ENCODE measurements at places on chromosomes 5 and 9.

DNA sequence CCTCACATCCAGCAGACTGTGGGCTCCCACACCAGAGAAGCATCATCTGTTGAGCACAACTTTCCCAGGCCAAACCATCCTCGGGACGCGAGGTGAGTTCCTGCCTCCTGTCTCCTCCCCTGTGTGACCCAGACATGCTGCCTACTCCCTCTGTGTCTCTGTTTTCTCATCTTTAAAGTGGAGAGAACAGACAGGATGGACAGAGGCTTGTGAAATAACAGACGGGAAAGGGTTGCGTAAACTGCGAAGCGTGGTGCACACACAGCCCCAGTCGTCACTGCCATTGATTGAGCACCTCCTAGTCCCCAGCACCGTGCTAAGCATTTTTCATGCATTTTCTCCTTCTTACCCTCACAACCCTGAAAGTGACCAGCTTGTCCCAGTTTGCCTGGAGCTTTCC is 52.1 kb upstream of the LMX1B start:
- no peak for DNase-seq

DNA sequence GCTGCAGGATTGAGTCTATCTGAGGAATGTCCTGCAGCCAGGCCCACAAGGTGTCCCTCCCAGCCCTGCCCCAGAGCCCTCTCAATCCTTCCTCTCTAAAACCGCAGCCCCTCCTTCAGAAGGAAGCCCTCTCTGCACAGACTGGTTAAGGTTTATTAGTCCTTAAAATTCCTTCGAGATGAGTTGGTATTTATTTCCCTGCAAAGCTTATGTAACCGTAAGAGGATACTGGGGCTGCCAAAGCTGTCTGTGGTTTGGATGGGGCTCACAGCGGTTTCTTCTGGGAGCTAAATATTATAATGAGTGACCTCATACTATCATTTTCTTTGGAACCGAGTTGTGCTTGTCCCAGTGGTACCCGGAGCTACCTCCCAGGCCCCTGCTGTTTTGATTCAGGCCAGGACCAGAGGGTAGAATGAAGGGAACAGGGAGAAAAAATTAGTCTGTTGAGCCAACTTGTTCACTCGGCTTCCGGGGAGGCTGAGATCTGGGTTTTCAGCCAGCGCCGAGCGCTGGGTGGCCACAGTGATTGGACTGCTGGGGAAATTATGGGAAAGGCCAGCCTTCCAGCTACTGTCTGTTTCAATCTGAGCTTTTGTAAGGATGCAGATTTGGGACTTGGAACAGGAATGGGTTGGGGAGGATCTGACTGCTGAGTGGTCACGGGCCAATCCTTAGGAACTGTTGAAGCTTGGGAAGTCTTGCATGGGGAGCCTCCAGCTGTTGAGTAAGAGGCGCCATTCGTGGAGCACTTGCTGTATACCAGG is 107.5 kb downstream of the NDFIP1 start:
- DNase-seq, result no peak

- DNase-seq, result no peak
These were observed 420.9 kb upstream of the SGCD start for GRCh38 chr5:155906046-155906445.

GRCh38 chr5:2669259-2669658 is 82.2 kb downstream of the IRX2 start:
- DNase-seq, result no peak

DNA sequence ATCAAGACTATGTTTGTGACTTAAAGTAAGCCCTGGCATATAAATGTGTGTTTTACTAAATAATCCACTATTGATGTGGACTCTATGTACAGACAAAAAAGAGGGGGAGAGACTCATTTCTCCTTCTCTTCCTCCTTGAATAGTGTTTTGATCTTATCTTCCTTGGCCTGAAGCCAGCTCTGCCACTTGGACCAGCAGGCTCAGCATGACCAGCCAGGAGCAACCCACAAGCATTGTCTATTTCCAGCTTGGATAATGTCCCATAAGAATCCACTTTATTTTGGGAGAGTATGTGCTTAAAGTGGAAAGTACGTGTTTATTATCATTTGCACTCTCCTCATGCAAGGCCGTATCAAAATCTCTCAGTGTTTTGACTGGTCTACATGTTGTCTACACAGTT is 23.8 kb upstream of the SLC46A2 start:
- DNase-seq, result no peak

DNA sequence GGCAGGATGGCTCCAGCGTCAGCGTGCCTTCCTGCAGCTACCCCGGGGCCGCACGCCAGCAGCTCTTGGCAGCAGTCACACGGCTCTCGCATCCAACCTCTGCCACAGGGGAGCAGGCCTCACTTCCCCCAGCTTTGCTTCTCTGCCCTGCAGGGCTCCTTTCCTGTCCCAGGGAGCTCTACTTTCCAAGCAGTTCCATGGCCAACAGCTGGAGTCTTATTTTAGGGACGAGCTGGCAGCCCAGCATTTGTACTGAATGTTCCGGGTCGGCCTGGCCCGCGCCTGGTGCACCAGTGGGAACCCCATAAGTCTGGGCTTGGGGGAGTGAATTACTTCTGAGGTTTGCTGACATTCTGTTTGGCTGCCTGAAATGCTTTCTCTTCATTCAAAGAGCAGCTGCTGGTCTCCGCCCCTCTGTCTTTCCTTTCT is 34.6 kb downstream of the GADD45G start:
- DNase-seq, result no peak

DNA sequence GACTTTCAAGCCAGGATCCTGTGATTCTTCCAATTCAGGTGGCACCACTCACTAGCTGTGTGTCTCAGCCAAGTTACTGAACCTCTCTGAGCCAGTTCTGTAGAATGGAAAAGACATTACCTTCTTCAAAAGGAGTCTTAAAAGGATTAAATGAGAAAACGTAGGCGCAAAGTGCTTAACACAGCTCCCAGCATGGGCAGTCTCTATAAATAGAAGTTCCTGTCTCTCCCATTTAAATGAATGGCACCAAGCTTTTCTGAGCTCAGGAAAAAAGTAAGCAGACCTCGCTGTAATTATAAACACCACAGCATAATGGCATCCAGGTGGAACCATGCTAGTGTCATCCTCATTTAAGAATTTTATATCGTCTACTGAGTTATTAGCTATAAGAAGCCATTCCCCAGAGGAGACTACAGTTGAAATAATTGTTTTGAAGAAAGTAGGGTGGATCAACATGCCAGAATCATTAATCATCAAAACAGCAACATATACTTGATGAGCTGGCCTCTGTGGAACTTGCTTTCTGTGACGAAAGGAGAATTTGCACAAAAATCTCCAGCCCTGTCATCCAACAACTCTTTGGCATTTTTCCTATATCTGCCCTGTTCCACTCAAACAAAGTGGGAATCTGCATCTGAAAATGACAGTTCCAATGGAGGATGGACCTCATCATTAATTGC is 188.9 kb downstream of the SPOCK1 start:
- no peak for DNase-seq

DNA sequence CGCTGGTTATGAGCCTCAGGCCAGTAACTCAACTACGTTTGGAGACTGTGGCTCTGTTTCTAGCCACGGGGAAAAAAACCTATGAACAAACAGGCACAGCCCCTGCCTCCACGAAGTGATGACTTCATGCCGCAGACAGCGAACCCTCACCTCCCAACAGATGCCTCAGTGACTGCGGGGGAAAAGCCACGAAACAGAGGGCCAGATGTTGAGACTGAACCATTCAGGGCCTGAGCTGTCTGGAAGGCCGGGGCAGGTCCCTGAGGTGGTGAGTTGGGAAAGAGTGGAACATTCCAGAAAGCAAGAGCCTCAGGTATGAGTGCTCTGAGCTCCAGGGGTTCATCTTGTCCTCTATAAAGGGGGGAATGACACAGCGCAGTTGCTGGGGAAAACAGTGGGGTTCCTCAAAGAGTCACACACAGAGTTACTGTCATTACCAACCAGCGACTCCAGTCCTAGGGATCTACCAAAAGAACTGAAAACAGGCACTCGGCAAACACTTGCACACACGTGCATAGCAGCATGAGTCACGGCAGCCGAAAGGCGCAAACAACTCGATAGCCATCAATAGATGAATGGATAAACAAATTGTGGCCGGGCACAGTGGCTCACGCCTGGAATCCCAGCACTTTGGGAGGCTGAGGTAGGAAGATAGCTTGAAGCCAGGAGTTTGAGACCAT is 15.3 kb downstream of the PLPP7 start:
- DNase-seq, result no peak

- no peak for DNase-seq
These were observed 159.2 kb downstream of the SMARCA2 start for GRCh38 chr9:2174306-2174705.

DNA sequence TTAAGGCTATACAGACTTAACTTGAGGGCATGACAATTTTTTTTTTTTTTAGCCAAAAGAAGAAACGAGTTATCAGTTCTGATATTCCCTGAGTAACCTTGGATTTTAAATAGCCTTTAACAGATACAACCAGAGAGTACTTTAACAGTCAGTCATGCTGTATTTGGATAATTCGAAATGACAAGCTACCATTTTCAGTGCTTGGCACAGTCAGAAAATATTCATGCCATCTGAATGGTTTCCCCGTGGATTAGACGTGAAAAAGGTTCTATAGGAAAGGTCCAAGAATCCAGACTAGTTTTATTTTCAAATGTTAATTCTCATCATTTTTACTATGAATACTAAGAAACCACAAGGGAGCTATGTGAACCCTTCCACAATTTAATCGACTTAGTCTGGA is 165.7 kb downstream of the PAM start:
- DNase-seq, result no peak

DNA sequence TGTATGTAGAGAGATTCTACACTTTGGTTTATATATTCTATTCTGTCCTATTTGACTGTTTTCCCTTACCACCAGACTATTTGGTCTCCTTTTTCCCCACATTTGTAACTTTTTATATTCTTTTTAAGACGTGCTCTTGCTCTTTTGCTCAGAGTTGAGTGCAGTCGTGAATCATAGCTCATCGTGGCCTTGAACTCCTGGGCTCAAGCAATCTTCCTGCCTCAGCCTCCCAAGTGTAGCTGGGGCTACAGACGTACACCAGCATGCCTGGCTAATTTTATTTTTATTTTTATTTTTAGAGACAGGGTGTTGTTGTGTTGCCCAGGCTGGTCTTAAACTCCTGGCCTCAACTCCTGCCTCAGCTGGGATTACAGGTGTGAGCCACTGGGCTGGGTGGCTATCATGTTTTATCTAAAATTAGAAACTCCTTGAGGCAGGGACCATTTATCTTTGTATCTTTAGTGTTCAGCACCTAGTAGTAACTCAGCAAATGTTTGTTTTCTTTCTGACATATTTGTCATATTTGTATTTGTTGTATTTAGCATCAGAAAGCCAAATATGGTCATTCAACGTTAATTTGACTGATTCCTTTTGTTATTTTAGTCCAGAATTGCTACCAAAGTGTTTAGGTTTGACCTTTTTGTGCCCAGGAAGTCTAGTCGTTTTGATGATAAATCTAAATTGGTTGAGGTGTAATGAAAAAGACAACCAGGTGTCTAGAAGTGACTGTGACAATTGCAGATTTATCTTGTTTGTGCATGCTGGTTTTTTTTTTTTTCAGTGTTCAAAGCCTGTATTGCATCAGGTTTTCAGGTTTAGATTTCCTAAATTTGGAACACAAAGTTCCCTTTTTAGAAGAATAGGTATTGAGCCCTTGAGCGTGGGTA is 44.3 kb downstream of the ERBIN start:
- no peak for DNase-seq

GRCh38 chr9:78971540-78971939 is 600.2 kb upstream of the TLE4 start:
- no peak for DNase-seq

- no peak for DNase-seq
These were observed 704 bp upstream of the IL33 start for GRCh38 chr9:6214903-6215302.

DNA sequence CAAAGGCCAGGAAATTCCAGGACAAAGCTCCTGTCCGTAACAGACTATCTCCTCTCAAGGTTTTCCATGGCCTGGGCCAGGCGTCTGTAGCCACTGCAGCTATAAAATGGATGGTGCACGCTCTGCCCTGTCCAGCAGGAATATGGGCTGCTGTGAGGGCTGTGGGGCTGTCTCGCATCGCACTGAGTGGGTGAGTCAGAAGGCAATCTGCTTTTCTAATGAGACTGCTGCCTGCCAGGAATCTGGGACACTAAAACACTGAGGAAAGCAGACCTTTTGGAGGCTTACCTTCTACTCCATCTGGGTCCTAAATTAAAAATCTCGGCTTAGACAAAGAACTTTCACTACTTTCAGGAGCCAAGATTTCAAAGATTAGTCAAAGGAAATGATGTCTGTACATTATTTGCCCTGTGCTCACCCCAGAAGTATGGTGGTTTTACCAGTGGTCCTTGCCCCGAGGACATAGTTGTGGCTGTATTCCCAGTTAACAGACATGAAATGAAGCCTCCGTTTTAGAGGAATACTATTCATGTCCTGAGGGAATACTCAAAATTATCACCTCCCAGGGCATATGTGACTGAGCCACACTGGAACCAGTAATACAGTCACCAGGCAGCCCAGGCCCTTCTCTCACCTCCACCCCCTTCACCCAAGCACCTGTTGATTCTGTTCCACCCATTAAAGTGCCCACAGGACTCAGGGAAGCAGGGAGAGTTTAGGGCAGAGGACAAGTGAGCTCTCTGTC is 56.4 kb downstream of the PFDN1 start:
- no peak for DNase-seq

DNA sequence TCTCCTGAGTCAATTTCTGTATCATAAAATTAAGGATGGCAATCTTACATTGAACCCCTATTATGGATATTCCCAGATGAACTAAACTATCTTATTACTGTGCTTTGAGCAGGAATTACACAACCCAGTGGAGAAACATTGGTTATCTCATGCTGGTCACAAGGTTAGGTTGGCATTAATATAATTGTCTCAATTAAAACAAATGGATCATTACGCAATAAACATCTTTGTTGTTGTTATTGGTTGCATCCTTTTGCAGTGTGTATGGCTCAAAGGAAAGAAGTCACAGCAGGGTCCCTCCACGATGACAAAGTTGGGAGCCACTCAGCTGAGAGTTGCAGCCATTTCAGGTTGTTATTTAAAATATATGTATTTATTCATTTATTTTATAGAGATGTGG is 297.0 kb upstream of the KLF4 start:
- no peak for DNase-seq

DNA sequence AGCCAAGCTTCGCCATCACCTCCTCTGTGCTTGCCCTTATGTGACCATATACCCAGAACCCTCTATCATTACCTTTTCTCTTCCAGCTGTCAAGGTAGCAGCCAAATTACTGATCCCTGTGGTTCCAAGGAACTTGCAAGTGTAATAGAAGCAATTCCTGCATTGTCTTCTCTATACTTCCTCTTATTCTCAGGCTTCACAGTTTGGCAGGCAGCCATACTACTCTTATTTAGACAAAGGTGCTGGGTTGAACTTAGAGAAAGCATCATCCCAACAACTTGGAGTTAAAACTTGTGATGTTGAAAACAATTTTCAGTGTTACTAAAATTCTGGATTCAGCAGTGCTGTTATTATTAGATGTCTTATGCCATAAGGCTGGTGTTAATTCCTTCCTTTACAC is 93.2 kb downstream of the NLN start:
- DNase-seq, result no peak

- no peak for DNase-seq
These were observed 13.6 kb upstream of the LAMC3 start for GRCh38 chr9:130995086-130996011.

Measured in activated CD4-positive, alpha-beta T cell treated with anti-CD3 and anti-CD28 coated beads for 4 hours (primary cell).